Motor neuron (in vitro differentiated cells): ENCODE measurements at places on chromosomes 6 and 20.

- ATAC-seq = no peak
Measured at GRCh38 chr6:13260831-13261230, 67.5 kb downstream of the TBC1D7 start.

DNA sequence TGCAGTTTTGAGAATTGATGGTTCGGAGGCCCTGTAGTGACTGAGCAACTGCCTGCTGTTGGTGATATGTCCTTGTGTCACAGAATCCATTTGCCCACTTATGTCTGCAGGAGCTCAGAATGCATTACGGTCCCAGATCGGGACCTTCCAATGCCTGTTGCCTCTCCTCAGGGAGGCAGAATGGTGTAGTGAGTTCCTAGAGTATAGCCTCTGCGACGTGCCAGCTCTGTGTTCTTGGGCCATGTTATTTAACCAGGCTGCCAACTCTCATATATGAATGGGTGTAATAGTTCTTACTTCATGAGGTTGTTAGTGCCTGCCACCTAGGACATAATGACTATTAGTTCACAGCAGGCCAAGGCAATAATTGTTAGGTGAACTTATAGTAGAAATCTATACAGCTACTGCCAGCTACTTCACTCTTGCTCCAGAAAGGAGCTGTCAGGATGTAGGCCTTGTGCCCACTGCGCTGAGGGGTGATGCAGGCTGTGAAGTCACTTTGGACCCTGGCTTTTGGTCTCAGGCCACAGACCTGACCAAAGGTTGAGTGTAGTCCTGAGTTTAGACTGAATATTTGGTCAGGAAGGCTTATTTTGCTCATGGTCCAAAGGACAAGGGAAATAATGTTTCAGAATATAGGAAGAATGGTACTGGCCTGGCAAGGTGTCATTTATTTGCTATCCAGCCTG lies 82.1 kb downstream of the ASXL1 start:
- ATAC-seq = no peak

DNA sequence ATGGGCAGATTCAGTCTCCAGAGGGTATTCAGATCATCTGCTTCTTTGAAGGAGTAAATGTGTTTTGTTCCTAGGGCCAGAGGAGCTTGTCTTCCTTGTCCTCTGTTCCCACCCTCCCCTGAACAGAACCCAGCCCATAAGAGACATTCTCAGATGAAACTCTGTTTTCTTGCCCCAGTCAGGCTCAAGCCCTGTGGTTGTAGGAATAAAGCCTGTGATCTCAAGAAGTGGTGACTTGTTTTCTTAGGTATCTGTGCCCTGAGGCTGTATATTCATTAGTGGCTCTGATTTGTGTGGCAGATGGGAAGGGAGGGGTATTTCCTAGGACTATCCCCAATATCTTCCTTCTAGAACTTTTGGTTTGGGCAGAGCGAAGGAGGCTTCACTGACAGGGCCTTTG lies 27.9 kb downstream of the GSS start:
- no peak for ATAC-seq

DNA sequence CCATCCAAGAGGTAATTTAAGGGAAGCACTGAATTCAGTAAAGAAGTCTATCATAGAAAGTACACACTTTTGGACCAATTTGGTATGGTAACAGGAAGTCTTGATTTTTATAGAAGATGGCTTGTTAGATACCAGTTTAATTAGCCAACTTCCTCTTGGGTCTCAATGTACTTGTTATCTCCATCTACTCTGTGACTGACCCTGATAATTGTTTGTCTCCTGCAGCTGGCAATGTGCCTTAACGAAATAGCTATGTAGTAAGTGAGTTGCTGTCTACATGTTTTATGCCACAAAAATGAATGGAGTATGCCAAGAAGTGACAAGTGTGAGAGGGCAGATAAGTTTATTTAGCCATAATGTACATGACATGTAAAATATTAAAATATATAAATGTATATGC lies 410.5 kb upstream of the MAN1A1 start:
- ATAC-seq = no peak

DNA sequence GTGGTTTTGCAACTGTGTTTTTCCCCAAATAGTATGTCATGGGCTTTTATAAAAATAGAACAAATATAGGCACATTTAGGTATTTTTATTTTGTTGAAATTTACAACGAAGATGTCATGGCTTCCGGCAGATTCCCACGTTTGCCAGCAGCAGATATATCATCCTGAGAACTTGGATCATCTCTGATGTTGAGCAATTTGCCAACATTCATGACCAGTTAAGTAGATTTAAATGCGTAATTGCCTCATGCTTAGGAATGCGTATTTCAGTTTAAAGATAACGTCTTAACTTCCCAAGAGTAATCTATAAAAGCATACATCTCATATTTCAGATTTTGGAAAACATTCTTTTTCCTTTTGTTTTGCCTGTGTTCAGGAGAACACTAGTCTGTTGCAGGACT lies 457.8 kb downstream of the QKI start:
- ATAC-seq = no peak

- ATAC-seq = no peak
Measured at GRCh38 chr6:142345261-142345660, 43.5 kb downstream of the ADGRG6 start.

GRCh38 chr6:44558024-44558831 lies 170.7 kb downstream of the CDC5L start:
- no peak for ATAC-seq

GRCh38 chr6:155519176-155519738 lies 63.6 kb upstream of the NOX3 start:
- ATAC-seq = no peak
